ENCODE measurements at places on chromosomes 1 and 21.

DNA sequence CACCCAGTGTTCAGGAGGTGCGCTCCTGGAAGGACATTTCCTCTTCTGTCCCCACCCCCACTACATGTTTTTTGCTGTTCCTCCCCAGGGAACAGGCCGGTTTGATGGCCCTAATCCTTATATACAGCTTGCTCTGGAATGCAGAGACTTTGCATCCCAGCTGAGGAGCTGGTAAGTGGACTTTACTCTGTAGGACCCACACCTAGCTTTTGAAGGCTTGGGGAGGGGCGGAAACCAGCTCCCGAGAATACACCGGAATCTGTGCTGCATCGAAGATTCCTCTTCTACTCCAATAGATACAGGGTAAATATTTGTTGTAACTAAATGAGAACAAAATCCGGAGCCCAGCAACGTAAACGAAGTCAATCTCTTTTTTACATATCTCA lies 1.2 kb upstream of the CGN start:
- no peak for DNase-seq

DNA sequence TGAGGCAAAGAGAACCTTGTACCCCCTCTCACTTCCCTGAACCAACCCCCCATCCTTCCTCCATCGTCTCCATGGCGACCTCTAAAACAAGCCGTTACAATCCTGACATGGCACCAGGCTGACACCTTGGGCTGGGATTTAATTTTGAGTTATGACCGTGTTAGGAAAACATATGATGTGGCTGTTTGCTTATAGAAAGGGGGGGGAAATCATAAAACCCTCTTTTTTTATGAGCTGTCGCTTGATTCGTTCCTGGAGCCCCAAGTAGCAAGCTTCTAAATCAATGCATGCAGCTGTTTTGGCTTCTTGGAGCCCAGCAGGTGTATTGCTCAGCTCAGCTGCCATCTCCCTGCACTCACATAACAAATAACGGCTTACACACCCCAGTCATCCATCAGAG lies 301.2 kb upstream of the SPAG17 start:
- DNase-seq, result no peak

DNA sequence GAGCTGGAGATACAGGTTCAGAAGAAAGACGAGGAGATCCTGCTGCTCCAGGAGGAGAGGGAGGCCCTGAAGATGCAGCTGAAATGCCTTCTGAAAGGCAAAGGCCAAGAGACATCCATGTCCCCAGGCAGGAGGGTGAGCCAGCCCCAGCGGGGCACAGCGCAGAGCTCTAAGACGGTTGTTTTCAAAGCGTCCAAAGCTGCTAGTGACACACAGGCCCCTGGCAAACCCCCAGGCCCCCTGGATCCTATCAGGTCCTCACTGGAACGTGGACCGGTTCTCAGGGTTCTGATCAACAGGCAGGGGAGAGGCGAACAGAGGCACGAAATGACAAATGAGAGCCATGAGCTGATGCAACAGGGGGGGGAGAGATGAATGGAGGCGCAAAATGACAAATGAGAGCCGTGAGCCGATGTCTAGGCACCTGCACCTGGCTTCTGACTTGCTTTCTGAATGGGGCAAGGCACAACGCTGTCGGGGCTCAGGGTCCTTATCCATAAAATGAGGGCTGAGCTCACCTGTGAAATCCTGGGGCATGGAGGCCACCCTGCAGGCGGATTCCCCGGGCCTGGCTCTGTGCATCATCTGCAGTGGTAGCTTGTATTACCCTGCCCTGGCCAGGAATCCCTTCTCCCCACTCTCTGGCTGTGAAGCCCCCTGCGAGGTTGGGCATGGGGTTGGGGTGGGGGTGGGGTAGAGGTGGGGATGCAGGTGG lies 9.2 kb downstream of the CCDC27 start:
- no peak for DNase-seq

DNA sequence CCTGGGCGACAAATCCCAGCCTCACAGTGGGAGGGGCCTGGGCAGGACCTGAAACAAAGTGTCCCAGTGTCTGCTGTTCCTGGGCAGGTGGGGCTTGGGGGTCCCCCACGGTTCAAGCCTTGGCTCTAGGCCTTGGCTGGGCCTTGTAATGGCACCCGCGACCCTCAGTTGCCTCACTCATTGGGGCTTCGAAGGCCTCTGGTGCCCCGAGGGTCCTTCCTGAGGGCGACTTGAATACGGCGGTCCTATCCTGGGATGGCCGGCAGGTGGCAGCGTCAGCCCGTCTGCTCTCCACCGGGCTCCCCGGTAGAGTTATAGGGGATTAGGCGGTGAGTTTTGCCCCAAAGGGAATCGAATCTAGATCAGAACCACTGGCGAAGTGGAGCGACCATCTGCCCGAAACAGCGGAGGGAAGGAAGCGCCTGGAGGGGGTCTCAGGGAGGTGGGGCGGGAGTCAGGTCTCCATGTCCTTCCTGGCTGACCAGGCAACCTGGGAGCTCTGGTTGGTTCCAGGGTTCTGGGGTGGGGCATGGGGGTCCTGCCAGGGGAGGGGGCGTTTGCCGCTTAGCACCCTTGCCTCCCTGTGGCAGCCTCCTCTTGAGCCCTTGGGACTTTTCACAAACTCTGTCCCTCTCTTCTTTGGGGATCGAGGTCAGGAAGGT lies 2.1 kb upstream of the PEX10 start:
- DNase-seq, result peak; percentile 80

DNA sequence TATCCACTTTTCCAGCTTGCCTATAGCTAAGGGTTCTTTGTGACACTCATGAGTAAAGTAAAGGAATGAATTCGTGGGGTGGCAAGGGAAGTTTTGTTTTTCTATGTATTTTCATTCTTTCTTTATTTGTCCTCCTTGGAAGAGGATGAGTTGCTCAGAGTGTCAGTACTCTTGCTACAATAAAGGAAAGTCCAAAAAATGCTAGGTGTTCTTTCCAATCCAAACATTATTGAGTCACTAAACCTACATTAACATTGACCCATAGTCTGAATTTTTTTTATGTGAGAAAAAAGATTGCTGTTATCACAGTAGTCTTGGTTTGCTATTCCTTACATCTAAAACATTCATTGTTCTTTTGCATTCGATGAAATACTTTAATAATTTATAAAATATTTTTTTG lies 959.9 kb upstream of the ADGRL4 start:
- no peak for DNase-seq

Data from A673 (cell line).